A549 treated with Hydrocortisone at 1 μM for 4 hours (cell line): ENCODE measurements at places on chromosomes 3 and 15. TPM values are rescaled to one million over a fixed set of nuclear protein-coding genes. Genes with fewer than 3 reads are reported as not detected.

Gene NOP10
- total RNA-seq: 454 to 578 TPM (median 540 TPM) in 5 replicates

Gene LRRC34
- total RNA-seq: not detected in 5 replicates

Gene ABHD2
- total RNA-seq: 104 to 168 TPM (median 148 TPM) in 5 replicates

Gene CYP1A2
- total RNA-seq: not detected in 5 replicates

Gene SKIL
- 17.5 to 41.2 TPM (median 24.6 TPM) in 5 replicates for total RNA-seq

Gene ATP10A
- total RNA-seq: 7.7 to 10.0 TPM (median 8.5 TPM) in 5 replicates

Gene SLC28A1
- 0.03 to 0.06 TPM in 2 of 5 replicates, not detected in the others for total RNA-seq

Gene C3orf22
- not detected in 5 replicates for total RNA-seq

Gene NLGN1
- total RNA-seq: not detected in 5 replicates

Gene LEKR1
- 0.54 to 0.63 TPM (median 0.59 TPM) in 5 replicates for total RNA-seq

Gene KCNMB2
- total RNA-seq: not detected in 5 replicates

Gene COL8A1
- total RNA-seq: not detected in 5 replicates

Gene C2CD4B
- 0.15 to 0.32 TPM (median 0.30 TPM) in 5 replicates for total RNA-seq

Gene RNF111
- total RNA-seq: 18.0 to 24.8 TPM (median 21.4 TPM) in 5 replicates

Gene SIDT1
- 0.46 to 0.60 TPM (median 0.54 TPM) in 5 replicates for total RNA-seq

Gene GABRR3
- total RNA-seq: not detected in 5 replicates

Gene OIP5
- total RNA-seq: 13.0 to 13.8 TPM (median 13.1 TPM) in 5 replicates

Gene KIF23
- total RNA-seq: 70.6 to 103 TPM (median 79.7 TPM) in 5 replicates

Gene SLC12A1
- total RNA-seq: not detected in 5 replicates

Gene ALG1L2
- total RNA-seq: not detected in 5 replicates

Gene WDR93
- total RNA-seq: 0.10 to 0.24 TPM (median 0.16 TPM) in 5 replicates

Gene CPLX3
- 0.05 to 0.06 TPM in 2 of 5 replicates, not detected in the others for total RNA-seq

Gene LRRC31
- total RNA-seq: not detected in 5 replicates

Gene SLC9C1
- total RNA-seq: not detected in 5 replicates

Gene RBM5
- total RNA-seq: 30.5 to 38.4 TPM (median 34.6 TPM) in 5 replicates

Gene BOC
- total RNA-seq: 5.0 to 5.7 TPM (median 5.3 TPM) in 5 replicates

Gene LRTM1
- total RNA-seq: not detected in 5 replicates

Gene EPHA6
- total RNA-seq: 0.08 to 0.14 TPM (median 0.13 TPM) in 5 replicates

Gene VWA5B2
- 0.25 to 0.60 TPM (median 0.40 TPM) in 5 replicates for total RNA-seq

Gene CYP11A1
- 0.08 to 0.16 TPM in 2 of 5 replicates, not detected in the others for total RNA-seq

Gene SMAD6
- total RNA-seq: 21.5 to 30.5 TPM (median 27.7 TPM) in 5 replicates

Gene ALDH1A3
- total RNA-seq: 14.5 to 24.0 TPM (median 16.4 TPM) in 5 replicates

Gene GOLGA6L7
- not detected in 5 replicates for total RNA-seq

Gene CPEB1
- 2.8 to 3.6 TPM (median 3.5 TPM) in 5 replicates for total RNA-seq

Gene GOLGA8K
- total RNA-seq: 0.53 to 0.85 TPM (median 0.60 TPM) in 5 replicates

Gene SEC22C
- total RNA-seq: 29.4 to 36.9 TPM (median 35.3 TPM) in 5 replicates

Gene MFAP1
- 23.7 to 32.4 TPM (median 25.8 TPM) in 5 replicates for total RNA-seq

Gene SLC24A5
- total RNA-seq: not detected in 5 replicates

Gene ISL2
- 2.9 to 4.3 TPM (median 3.8 TPM) in 5 replicates for total RNA-seq

Gene C3orf85
- total RNA-seq: not detected in 5 replicates

Gene PDIA5
- total RNA-seq: 28.6 to 32.6 TPM (median 30.2 TPM) in 5 replicates

Gene SEMA5B
- total RNA-seq: 0.16 to 0.32 TPM (median 0.20 TPM) in 5 replicates

Gene CLDN1
- 17.1 to 21.7 TPM (median 19.6 TPM) in 5 replicates for total RNA-seq

Gene CISH
- total RNA-seq: 0.52 to 0.74 TPM (median 0.66 TPM) in 5 replicates

Gene PDCD7
- total RNA-seq: 27.0 to 30.1 TPM (median 28.2 TPM) in 5 replicates

Gene RGMA
- total RNA-seq: 0.25 to 0.40 TPM (median 0.31 TPM) in 5 replicates

Gene SLC15A2
- 0.12 to 0.33 TPM (median 0.16 TPM) in 5 replicates for total RNA-seq

Gene SOX14
- total RNA-seq: not detected in 5 replicates

Gene NANOGP8
- not detected in 5 replicates for total RNA-seq

Gene BFSP2
- not detected in 5 replicates for total RNA-seq

Gene WNT5A
- total RNA-seq: 0.69 to 1.3 TPM (median 1.2 TPM) in 5 replicates

Gene PLSCR2
- total RNA-seq: 0.11 TPM in 1 of 5 replicates, not detected in the others

Gene TMEM207
- not detected in 5 replicates for total RNA-seq

Gene CNTN3
- total RNA-seq: not detected in 5 replicates

Gene NTRK3
- total RNA-seq: 18.0 to 25.1 TPM (median 22.2 TPM) in 5 replicates
